NCI-H2171 (cell line): ENCODE measurements at places on chromosomes 5 and 9.
A peak's percentile ranks its signal among the peaks of the same experiment; 100 is the strongest.

DNA sequence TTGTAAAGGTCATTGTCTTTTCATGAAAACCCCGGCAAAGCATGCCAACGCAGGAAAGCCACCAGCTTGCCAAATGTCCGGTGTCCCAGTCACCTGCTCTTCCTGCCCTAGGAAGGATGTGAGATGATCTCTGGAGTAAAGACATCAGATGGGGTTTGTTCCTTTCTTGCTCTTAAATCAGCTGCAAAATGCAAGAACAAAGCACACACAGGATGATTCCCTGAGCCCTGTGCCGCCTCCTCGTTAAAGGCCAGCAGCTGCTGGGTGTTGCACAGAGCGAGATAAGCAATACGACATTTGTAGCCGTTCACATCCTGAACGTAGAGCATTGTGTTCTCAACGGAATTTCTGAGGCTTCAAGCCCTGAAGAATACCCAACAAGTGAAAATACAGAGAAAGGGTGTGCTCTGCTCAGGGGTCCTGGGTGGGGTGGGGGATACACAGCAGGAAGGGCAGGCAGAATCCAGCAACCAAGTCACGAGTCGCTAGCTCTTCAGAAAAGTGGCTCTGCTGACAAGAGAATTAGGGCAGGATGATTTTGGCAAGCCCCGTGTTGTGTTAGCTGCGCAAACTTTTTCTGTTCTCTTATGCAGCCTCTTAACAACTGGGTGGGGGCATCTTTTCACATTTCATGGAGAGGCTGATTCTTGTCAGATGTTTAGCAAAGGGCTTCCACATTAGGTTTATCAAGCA, 229.2 kb upstream of the MAP3K1 start:
- peak; percentile 22 for DNase-seq

DNA sequence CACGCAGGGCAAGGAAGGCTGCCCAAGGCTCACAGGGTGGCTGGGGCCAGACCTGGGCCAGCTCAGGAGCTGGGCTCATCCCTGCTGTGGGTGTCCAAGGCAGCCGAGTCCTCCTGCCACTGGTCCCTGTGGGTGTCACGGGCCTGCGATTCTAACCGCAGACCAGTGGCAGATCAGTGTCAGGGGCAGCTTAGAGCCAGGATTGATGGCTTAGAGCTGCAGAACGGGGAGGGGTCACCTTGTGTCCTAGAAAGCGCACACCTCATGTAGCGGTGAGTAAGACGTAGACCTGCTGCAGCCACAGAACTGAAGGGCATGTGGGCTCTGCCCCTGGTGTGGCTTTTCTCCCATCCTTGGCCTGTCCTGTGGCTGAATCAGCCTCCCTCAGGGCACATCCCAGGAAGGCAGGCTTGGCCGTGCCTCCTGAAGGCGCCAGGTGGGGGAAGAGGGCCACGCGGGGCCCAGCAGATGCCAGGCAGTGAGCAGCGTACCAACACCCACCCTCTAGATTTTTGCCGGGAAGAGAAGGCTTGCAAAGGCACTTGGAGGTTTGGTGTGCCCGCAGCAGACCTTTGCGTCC, 78.3 kb upstream of the FCN2 start:
- DNase-seq: no peak

DNA sequence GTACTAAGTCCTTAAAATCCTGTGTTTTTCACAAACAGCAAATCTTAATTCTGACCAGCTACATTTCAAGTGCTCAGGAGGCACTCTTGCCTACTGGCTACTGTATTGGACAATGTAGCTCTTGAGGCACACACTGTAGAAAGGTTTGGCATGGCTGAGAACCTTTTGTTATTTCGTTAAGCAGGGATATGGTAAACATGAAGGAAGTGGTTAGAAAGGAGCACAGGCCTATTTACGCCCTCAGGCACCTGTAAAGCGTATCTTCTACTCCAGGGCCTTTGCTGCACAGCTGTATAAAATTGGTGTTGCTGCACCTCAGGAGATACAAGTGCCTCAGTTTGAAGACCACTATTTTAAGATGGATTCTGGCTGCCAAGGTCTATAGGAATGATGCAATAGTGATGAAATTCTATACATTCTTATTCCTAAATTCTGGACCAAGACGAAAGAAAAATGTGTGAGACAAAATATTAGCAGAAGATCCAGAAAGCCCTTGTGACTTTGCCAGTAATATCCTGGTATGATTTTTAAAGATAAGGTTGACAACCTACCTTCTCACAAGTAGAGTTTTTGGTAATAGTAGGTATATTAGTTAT, 9.3 kb upstream of the OTULIN start:
- DNase-seq: no peak

GRCh38 chr5:52065182-52065581, 681.9 kb downstream of the ISL1 start:
- no peak for DNase-seq

- no peak for DNase-seq
Measured at GRCh38 chr5:122785294-122785693, 10.4 kb downstream of the SNX2 start.

- no peak for DNase-seq
Measured at GRCh38 chr5:103475629-103476240, 86.9 kb downstream of the NUDT12 start.

GRCh38 chr5:132055808-132056609, 4.4 kb upstream of the IL3 start:
- no peak for DNase-seq

DNA sequence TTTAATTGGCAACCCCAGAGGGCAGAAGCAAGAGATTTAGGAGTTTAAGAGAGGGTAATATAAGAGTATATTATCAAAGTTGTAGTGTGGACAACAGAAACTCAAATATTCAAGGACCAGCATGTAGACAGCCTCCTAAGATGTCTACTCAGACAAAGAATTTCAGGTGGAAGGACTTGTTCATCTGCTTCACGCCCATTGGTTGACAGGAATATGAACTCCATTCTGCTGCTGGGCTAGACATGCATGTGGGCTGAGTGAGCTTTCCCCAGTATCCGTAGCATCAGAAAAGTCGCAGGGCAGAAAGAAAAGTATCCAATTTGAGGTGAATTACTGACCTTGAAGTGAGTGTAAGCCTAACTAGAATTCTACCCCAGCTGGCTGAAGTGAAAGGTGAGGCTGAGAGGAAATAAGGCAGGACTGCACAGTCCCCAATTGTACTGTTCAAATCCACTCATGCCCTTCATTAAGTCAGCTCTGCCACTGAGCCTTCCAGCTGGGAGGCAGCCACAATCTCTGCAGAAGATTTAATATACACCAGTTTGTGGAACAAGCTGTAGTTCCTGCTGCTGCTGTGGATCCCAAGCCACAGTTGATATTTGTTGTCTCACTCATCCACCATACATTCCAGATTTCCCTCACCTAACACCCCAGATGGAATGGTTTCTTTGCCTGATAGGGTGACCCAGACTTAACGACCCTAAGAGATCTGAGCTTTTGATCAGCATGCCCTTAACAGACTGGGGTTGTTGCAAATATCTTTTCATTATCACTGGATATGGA, 41.2 kb downstream of the PDCD1LG2 start:
- DNase-seq: no peak
